ENCODE measurements at places on chromosomes 7 and 10.

GRCh38 chr7:158094046-158094445, 493.6 kb downstream of the PTPRN2 start:
- DNase-seq = no peak

DNA sequence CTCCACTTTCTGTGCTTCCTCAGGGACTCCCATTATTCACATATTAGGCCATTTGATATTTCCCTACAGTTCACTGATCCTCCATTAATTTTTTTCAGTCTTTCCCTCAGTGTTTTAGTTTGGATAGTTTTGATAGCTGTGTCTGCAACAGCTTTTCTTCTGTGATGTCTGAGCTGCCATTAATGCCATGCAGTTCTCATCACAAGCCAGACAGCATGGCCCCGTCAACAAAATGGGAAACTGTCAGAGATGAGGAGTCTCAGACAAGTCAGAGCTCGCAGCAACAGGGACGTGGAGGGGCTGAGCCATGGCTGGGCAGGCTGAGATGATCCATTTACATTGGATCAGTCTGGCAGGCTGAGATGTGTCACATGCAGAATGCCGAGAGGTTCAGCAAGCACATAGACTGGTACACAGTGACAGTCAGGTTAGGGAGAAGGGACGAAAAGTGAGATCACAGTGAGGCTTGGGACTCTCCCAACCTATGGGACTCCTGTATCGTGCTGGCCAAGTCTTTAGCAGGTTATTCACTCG, 65.4 kb downstream of the NPS start:
- no peak for DNase-seq

GRCh38 chr7:137276189-137276588, 67.3 kb downstream of the PTN start:
- DNase-seq = no peak

DNA sequence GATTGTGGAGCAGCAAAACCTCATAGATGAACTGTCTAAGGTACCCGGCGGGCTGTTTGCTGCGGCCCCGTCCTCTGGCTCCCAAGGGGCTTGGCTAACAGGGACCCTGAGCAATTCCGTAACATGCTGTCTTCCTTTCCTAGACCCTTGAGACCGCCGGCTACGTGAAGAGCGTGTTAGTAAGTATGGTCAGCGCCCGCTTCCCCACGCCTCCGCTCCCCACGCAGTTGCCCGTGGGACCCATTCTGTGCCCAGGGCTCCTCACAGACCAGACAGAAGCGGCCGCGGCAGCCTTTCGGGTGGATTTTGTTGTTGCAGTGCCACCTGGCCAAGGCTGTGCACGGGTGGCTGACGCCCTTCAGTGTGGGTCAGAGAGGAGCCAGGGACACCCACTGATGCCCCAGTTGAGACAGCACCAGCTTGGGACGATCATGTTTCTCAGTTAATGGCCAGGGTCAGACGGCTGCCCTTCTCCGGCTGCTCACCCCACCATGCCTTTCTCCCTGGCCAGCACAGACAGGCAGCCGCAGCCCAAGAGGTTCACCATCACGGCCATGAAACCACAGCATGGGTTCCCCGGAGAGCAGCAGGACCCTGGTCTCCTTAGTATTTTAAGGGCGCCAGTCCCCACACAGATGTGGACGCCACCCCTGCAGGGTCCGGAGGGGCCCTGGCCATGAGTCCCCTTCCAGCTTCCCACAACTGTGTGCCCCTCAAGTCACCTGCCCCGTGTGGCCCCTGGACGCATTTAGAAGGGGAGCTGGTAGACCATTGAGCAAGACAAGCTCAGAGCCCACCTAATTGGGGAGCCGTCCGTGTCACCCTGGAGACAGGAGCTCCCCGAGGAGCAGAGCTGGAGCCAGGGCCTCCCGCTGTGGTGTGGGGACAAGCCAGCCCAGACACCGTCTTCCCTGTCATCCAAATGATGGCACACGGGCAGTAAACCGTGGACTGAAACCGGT, 49.4 kb upstream of the DPYSL4 start:
- DNase-seq = no peak

- DNase-seq = no peak
These were observed 39.5 kb downstream of the PRKAG2 start for GRCh38 chr7:151837285-151838042.

DNA sequence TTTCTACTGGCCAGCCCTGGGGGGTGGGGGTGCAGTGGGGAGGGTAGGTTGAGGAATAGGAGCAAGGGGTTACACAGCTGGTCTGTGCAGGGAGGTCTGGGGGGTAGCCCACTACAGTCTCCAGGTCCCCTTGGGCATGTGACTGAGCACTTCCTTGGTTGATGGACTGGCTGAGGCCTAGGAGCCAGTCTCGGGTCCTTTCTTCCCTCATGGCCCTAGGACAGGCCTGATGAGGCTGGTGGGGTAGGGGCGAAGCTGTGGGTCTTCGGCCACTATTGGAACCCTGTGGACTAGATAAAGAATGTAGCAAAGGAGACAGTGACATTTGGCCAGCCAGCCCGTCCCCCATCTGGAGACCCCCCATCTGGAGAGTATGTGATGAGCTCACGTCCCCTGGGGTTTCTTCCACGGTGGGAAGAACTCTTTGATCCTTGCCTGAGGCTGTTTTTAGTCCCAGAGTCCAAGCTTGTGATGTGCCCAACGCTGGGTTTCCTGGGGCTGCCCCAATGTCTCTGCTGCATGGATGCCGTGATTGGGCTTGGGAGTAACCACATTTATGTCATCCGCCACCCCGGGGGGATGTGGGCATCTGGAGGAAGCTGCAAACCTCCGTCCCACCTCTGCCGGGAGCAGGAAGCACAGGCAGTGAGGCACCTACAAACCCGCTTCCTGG, 20.7 kb downstream of the FAM241B start:
- DNase-seq = peak; percentile 17

DNA sequence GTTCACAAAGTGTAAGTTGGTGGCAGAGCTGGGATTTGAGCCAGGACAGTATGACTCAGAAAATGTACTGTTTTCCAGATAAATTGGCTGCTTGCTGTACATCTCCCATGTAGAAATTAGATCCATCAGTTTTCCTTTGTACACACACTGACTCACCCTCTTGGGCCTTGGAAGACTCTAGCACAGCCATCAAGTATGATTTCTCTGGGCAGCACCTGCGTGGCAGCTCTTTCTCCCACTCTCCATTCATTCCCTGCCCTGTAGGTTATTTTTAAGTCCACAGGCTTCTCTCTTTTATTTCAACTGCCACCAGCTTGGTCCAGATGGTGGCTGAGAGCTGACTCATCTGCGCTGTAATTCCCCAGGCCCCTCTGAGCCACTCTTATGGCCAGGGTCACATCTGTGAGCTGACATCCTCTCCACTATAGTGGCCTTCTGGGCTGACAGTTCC, 28.3 kb upstream of the SDK1 start:
- DNase-seq = peak; percentile 55

Data from ELR (cell line).